AG04449 (cell line): ENCODE measurements at places on chromosomes 11 and 22.

- no peak for DNase-seq
These were observed 3.7 kb downstream of the NPTXR start for GRCh38 chr22:38840129-38840528.

DNA sequence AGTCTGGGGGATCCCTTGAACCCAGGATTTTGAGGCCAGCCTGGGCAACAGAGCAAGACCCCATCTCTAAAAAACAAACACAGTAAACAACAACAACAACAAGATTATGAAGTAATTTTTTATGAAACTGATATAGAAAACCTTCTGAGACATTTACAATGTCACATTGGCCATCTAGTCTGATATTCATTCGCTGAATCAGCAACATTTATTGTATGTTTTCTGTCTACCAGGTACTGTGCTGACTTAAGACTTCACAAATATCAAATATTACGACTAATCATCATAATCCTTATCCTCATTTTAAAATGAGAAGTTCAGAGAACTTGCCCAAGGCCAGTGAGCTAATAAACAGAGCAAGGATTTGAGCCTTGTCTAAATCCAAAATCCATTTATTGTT is 120.8 kb downstream of the ATM start:
- no peak for DNase-seq

GRCh38 chr11:115266066-115266639 is 238.1 kb downstream of the CADM1 start:
- DNase-seq = no peak

DNA sequence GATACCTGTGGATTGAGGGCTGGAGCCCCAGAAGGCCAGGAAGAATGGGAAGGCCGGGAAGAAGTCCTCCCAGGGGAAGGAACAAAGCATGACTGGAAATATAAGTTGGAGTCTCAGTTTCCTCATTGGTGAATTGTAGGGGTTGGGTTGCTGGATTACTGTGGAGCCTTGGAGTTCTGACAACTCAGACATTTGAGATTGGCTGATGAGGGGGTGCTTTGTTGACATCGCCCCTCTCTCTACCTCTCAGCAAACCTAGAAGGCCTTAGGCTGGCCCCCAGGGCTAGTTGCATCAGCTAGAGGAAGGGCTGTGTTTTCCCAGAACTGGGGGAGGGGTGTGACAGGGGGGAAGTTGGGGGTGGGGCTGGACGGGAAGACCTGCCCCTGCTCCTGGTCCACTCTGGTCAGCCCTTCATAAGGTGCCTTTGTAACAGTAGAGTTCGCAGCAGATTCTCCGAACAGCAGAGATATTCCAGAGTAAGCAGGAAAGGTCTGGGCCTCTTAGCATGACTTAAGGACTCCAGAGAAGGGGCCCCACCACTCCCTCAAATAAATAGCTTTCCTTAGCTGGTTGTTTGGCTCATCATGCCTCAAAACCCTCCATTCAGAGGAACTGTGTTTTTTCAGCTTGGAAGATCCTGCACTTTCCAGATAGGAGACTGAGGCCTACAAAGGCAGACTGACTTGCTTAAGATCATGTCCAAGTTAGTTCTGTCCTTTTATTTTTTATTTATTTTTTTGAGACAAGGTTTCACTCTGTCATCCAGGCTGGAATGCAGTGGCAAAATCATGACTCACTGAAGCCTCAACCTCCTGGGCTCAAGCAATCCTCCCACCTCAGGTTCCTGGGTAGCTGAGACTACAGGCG is 12.5 kb upstream of the THRSP start:
- peak; percentile 29 for DNase-seq

- DNase-seq = no peak
These were observed 35.1 kb downstream of the RPL3 start for GRCh38 chr22:39284142-39284980.

GRCh38 chr11:68978626-68978930 is 2.2 kb downstream of the MRGPRD start:
- no peak for DNase-seq

DNA sequence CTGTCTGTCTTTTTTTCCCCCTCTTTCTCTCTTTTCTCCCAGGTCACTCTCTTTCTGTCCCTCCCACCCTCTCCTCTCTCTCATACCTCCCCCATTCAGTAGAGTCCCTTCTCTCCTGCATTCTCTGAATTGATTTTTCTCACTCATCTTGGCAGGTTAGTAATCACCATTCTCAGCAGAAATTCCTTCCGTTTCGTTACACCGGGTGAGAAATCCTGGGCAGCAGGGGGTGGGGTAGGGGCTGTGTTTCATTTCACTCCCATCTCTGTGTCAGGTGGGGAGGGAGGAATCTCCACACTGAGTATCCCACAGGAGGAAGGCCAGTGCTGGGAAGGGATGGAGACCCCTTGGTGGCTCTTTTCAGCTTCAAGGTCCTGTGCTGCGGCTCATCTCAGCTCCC is 253.5 kb downstream of the MIAT start:
- no peak for DNase-seq

- DNase-seq = no peak
These were observed 18.7 kb upstream of the SCUBE2 start for GRCh38 chr11:9109858-9110731.

DNA sequence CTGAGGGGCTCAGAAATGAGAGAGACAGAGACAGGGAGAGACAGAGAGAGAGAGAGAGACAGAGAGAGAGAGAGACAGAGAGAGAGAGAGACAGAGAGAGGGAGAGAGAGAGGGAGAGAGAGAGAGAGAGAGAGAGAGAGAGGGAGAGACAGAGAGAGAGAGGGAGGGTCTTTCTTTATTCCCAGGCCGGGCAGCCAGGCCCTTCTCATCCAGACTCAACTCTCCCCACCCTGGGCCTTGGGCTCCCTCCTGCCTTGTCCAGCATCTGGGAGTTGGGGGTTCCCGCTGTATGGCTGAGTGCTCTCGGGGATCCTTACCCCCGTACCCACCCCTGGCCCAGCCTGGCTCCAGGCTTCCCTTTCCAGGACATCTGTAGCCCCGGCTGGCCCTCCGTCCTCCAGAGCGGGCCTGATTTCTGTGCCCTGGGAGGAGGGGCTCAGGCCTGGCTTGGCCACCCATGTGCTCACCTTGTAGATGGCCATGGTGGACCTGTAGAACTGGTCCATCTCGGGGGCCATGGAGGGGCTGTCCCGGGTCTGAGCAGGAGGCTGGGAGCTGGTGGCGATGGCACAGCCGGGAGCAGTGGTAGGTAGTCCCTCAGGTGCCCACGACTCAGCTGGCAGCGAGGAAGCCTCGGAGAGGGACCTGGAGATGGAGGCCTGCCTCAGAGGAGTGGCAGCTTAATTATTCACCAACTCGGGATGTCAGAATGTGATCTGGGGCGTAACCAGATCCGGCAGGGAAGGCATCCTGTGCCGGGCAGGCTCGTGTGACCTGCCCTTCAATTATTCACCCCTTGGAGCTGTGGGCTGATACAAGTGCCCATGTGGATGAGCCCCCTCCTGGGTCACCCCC is at the start of gene BAIAP2L2:
TSS of gene BAIAP2L2 (minus strand) at position 677 of the 855 bp plus-strand sequence. CDS start at position 518, 159 bp downstream.
- DNase-seq = no peak

- DNase-seq = no peak
These were observed 22.3 kb upstream of the CHRM4 start for GRCh38 chr11:46413760-46414465.

GRCh38 chr22:33260498-33260897 is 202.3 kb upstream of the SYN3 start:
- no peak for DNase-seq

GRCh38 chr11:115167456-115167855 is 336.8 kb downstream of the CADM1 start:
- no peak for DNase-seq
